ENCODE measurements at places on chromosomes 11 and 22. TPM values are rescaled to one million over a fixed set of nuclear protein-coding genes. Genes with fewer than 3 reads are reported as not detected.
A peak's percentile ranks its signal among the peaks of the same experiment; 100 is the strongest.

DNA sequence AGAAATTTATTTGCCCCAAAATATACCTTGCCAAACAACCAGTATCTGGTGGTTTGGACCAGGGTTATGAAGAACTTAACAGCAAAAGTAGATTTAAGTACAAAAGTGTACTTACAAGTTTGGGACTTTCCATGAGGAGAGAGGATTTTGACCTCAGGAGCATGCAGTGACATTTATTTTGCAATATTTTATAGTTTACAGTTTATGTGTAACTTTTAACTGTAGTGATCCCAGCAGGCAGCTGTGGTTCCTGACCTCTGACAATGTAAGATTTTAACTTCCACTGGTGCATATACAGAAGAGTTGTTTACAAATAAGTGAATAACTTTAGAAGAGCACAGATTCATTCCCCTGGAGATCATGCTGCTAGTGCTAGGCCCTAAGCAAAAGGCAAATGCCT lies 6.7 kb downstream of the OR8D1 start:
- DNase-seq, result no peak
- no peaks in the 10 kb centered on the region for H3K36me3 ChIP-seq
- no peaks in the 10 kb centered on the region for H3K27me3 ChIP-seq
- H3K4me3 ChIP-seq, result no peak overlapping the region

TYR gene
- total RNA-seq, result not detected

- H3K27me3 ChIP-seq, result no peaks in the 10 kb centered on the region
- no peaks in the 10 kb centered on the region for H3K36me3 ChIP-seq
- peaks cover 6% of the 10 kb centered on the region for H3K4me1 ChIP-seq
Observed at GRCh38 chr22:49954354-49954753, 6.2 kb upstream of the PIM3 start.

DNA sequence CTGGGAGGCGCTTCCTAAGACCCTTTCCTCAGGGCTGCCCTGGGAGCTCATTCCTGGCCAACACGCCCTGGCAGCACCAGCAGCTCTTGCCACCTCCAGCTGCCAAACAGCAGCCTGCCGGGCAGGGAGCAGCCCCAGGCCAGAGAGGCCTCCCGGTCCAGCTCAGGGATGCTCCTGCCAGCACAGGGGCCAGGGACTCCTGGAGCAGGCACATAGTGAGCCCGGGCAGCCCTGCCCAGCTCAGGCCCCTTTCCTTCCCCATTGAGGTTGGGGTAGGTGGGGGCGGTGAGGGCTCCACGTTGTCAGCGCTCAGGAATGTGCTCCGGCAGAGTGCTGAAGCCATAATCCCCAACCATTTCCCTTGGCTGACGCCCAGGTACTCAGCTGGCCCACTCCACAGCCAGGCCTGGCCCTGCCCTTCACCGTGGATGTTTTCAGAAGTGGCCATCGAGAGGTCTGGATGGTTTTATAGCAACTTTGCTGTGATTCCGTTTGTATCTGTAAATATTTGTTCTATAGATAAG lies 7.6 kb downstream of the SLC39A13 start:
- H3K4me1 ChIP-seq, result no peaks in the 10 kb centered on the region
- no peak overlapping the region for H3K4me3 ChIP-seq
- peak; percentile 87 for DNase-seq
- peak overlapping the region; percentile 72 for H3K27ac ChIP-seq
- H3K36me3 ChIP-seq, result no peaks in the 10 kb centered on the region

GRCh38 chr11:45810431-45811108 lies 5.6 kb downstream of the SLC35C1 start:
- no peak for DNase-seq
- no peaks in the 10 kb centered on the region for H3K36me3 ChIP-seq
- H3K27me3 ChIP-seq, result no peaks in the 10 kb centered on the region
- no peak overlapping the region for H3K27ac ChIP-seq
- peaks cover 11% of the 10 kb centered on the region for H3K4me1 ChIP-seq
- H3K4me3 ChIP-seq, result no peak overlapping the region

SLN gene
- total RNA-seq, result not detected

DNA sequence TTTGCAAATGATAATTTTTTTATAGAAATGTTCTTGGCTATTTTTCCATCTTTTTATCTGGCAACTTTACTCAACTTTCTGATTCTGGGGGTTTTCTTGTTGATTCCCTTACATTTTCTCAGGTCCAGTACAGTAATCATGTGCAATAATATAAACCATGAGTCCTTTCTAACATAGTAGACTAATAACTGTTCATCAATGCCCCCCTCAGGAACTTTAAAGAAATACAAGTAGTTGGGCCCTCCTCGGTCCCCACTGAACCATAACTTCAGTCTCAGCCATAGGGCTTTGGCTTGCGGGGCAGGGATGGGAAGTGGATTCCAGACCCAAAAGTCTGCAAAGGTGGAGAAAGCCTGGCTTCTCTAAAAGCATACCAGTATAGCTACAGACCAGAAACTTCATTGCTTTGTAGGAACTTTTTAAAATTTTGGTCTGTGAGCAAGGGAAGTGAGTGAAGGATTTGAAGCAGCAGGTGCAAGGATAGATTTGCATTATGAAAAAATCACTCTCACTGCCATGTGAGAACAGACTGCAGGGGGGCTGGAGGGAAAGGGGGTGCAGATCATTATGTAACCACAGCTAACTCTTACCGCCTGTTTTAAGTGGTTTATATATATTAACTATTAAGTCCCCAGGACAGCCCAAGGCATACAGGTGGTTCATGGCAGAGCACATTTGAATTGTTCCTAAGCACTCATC lies 10.4 kb upstream of the TUB start:
- H3K4me3 ChIP-seq, result no peak overlapping the region
- peaks cover 10% of the 10 kb centered on the region for H3K4me1 ChIP-seq
- H3K36me3 ChIP-seq, result no peaks in the 10 kb centered on the region
- no peaks in the 10 kb centered on the region for H3K27me3 ChIP-seq
- no peak overlapping the region for H3K27ac ChIP-seq
- DNase-seq, result no peak

SLC22A8 gene
- total RNA-seq, result not detected

DNA sequence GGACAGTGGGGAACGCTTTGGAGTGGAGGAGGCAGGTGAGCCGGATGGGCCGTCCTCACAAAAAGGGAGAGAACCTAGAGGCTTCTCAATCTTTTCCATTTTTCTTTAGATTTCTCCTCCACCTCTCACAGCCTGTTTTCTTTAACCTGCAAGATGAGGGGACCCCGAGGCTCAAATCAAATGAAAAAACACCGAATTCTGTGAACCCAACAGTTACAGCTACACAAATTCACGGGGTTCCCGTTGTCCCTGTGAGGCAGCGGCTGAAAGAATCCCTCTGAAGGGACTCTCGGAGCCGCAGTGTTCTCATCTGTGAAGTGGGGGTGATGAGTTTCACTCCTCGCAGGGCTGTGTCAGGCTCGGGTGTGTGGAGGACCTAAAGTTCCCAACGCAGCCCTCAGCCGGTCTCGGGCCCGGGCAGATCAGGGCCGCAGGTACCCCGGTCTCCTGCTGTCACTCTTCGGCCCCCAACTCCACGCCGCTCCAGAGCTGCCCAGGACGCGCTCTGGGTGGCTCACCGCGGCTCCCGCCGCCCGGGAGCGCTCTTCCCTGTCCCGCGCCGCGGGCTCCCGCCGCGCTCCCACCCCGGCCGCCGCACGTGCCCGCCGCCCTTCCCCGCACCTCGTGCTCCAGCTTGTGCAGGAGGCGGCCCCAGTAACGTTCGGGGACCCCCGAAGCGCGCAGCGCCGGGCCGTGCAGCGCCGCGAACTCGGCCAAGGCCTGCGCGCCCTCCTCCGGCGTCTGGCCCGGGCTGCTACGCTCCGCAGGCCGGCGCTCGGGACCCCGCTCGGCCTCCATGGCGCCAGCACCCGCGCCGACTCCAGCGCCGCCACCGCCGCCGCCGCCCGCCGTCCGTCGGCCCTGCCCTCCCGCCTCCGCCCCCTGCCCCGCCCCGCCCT lies at the start of gene TTLL12:
TTLL12 (minus strand) TSS at position 863 of the 899 bp plus-strand sequence; CDS start at position 798, 65 bp downstream.
- peak within 1 kb of the TSS; percentile 58 for H3K4me3 ChIP-seq
- no peaks in the 10 kb centered on the region for H3K36me3 ChIP-seq
- peak within 1 kb of the TSS; percentile 82 for H3K27ac ChIP-seq
- no peaks in the 10 kb centered on the region for H3K27me3 ChIP-seq
- DNase-seq, result peak; percentile 78

DNA sequence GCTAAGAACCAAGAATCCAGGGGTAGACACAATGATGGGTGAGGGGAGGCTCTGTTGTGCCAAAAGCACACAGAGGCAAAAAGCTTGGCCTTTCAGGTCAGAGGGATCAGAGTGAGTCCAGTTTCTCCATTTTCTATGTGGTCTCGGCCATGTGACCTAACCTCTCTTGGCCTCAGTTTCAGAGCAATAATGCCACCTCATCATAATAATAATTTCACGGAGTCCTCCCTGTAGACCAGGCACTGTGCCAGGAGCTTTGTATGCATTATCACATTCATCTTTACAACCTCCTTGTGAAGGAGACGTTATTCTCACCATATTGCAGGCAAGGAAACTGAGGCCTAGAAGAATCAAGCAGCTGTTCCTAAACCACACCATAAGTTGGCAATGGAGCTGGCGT lies 120.2 kb downstream of the WT1 start:
- no peaks in the 10 kb centered on the region for H3K36me3 ChIP-seq
- no peak overlapping the region for H3K27ac ChIP-seq
- no peak for DNase-seq
- peaks cover 3% of the 10 kb centered on the region for H3K4me1 ChIP-seq
- no peaks in the 10 kb centered on the region for H3K27me3 ChIP-seq

DNA sequence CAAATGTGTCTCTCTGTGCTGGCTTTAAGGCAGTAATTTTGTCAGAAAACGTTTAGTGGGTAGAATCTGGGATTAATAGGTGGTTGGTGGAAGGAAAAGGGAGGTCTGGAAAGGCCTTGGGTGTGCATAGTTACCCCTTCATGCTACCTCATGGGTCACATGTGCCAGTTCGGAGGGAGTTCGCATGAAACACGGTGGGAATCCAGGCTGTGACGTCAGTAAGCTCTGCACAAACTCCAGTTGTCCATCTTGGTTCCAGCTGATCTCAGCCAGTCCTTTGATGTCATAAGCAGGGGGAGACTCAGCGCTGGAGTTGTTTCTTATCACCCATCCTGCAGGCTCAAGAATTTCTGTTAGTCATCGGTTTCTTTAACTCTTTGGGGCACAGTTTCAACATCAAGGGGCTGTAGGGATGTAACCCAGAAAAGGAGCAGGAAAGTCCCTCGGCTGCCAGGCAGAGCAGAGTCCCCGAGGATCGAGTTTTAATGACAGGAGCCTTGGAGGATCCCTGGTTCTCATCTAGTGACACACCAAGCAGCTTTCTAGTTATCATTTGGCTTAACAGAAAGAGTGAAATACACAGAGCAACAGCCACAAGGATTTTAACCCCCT lies 28.9 kb downstream of the MOV10L1 start:
- H3K27me3 ChIP-seq, result no peaks in the 10 kb centered on the region
- DNase-seq, result peak; percentile 90
- no peaks in the 10 kb centered on the region for H3K36me3 ChIP-seq
- peaks cover 12% of the 10 kb centered on the region for H3K4me1 ChIP-seq
- H3K4me3 ChIP-seq, result no peak overlapping the region

DNA sequence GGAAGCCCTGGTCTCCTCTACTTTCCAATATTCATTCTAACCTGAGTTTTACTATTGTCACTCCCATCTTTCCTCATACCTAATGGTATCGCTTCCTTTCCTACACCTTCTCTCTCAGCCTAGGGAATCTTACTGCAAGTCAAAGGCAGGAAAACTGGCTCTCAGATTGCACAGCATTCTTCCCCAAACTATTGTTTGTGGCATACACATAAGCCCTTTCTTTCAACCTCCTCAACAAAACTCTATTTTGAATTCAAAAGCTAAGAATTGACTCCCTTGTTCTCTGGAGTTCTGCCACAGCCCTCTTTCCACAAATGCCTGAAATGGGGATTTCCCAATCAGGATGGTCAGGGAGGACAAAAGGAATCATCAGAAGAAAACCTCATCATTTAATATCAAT lies 181.5 kb downstream of the FAM76B start:
- DNase-seq, result no peak
- H3K4me3 ChIP-seq, result no peak overlapping the region
- H3K4me1 ChIP-seq, result no peaks in the 10 kb centered on the region
- H3K27me3 ChIP-seq, result no peaks in the 10 kb centered on the region

HBG2 gene
- not detected for total RNA-seq

OR8D1 gene
- total RNA-seq, result not detected

VPREB1 gene
- total RNA-seq, result not detected

DNA sequence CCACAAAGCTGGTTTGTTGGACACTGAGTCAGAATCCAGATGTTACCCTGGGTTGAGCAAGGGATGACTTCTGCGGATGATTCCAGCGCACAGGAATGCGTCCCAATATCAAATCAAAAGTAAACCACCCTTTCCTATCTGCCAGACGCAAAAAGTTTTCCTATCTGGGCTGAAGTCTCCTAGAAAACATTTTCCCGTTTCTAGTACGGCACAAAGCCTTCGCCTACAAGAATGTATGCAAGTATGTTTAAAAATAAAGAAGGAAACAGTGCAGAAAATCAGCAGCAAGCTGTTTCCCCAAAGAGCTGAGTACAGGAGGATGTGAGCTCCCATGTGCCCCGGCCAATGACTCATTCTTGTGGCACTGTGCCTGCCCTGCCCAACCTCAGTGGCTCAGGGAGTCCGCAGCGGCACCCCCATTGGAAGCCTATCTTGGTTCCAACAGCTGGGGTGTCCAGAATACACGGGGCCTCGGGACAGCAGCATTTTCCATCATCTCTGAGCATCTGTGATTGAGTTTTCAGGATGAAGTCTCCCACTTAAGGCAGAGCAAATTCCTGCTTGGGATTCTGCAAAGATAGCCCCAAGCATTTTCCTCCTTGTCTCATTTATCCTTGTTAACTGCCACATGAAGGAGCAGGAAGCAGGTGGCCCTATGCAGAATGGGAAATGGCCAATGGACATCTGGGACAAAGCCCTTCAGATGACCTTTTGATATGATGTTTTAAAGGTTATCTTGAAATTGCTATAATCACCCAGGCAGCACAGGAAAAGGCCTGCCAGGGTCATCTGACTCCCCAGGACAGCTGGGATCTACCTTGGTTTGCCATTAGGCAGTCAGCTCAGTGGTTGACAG lies 17.5 kb downstream of the KCNJ5 start:
- no peaks in the 10 kb centered on the region for H3K27me3 ChIP-seq
- H3K27ac ChIP-seq, result no peak overlapping the region

MRGPRE gene
- total RNA-seq, result not detected

MGAT3 gene
- total RNA-seq, result 0.91 TPM

GRCh38 chr11:113473983-113474361 lies 1.2 kb downstream of the DRD2 start:
- H3K4me1 ChIP-seq, result no peaks in the 10 kb centered on the region
- DNase-seq, result no peak
- no peaks in the 10 kb centered on the region for H3K36me3 ChIP-seq
- no peak overlapping the region for H3K27ac ChIP-seq

Measured in ovary (tissue), 10 donors.